ENCODE measurements at places on chromosomes 4 and X.

DNA sequence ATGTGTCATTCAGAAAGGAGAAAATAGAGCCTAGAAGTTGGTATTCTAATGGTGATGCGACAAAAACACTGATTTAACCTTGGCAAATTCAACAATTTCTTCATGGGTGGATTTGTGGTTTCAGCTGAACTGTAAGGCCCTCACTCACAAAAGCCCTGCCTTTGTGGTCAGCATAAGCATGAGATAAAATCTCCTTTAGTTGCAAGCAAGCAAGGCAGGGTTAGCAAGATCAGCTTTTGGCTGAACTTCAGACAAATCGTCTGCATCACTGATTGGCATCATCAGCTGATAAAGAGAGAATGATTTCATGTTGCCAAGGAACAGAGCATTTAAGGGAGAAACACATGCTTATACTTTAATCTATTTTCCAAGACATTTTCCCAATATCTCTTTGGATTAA is 2582.2 kb downstream of the PCDH7 start:
- DNase-seq = no peak

- no peak for DNase-seq
Observed at GRCh38 chr4:4726051-4726450, 133.4 kb upstream of the MSX1 start.

DNA sequence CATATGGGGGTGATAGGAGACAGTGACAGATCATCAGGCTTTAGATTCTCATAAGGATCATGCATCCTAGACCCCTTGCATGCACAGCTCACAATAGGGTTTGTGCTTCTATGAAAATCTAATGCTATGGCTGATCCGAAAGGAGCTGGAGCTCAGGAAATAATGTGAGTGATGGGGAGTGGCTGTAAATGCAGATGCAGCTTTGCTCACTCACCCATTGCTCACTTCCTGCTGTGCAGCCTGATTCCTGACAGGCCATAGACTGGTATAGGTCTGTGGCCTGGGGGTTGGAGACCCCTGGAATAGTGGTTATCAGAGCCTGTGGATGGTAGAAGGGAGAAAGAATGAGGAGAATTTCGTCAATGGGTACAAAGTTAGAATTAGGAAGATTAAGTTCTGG is 2751.1 kb downstream of the ARAP2 start:
- DNase-seq = no peak

GRCh38 chr4:145639186-145639698 is 20.1 kb downstream of the MMAA start:
- DNase-seq = no peak

DNA sequence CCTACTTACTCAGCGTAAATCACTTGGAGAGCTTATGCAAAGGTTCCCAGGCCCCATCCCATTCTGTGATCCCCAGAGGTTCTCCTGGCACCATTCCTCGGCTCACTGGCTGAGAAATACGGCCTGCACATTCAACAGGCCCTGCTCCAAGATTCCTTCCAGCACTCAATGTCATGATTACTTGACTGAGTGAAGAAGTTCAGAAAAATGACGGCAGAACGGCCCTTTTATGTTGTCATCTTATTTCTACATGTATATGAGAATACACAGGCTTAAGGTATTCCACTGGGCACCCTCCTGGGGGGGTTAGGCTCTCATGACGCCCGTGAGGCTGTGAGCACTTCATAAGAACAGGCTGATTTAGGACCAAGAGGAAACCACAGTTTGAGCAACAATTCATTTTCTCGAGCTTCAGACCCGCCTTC is 190.6 kb downstream of the NSUN7 start:
- DNase-seq = no peak

- no peak for DNase-seq
Observed at GRCh38 chrX:12304261-12304660, 166.0 kb downstream of the FRMPD4 start.

GRCh38 chrX:119643696-119644095 is 37.5 kb upstream of the NKRF start:
- no peak for DNase-seq

- no peak for DNase-seq
Observed at GRCh38 chr4:84651499-84651898, 68.6 kb downstream of the CDS1 start.

DNA sequence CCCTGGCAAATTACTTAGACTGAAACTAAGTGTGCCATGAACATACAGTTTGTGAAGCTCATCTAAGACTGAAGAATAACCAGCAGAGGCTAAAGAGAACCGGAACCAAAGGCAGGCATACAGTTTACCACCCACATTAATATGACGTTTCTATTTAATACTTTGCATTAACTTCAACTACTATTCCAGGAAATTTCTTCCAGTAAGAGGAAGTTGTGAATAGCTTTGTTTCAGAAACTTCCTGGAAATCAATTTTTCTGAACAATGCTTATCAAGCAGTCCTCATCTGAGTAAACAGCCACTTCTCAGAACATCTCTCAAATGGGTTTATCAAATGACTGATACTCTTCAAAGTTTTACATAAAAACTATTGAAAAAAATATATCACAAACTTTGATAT is 252.7 kb downstream of the OPHN1 start:
- DNase-seq = no peak
